ENCODE measurements at places on chromosomes 2 and 18.

DNA sequence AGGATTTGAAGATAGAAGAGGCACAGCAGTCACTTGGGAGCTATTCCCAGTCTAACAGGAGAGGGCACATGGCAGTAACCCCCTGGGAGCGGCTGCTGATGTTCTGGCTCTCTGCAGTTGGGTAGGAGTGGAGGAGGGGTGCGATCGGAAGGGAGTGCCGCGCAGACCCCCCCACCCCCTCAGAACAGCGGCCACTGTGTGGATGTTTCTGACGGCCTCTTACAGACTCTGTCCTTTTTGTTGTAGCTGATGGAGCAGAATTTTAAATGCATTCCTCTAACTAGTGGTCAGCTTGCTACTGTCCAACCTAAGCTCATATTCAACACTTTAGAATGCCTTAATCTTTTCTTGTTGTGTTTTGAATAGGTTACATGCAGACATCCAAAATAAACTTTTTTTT lies 127.9 kb downstream of the AGAP1 start:
- DNase-seq: no peak

- DNase-seq: no peak
These were observed 74.0 kb upstream of the FZD7 start for GRCh38 chr2:201959626-201960025.

DNA sequence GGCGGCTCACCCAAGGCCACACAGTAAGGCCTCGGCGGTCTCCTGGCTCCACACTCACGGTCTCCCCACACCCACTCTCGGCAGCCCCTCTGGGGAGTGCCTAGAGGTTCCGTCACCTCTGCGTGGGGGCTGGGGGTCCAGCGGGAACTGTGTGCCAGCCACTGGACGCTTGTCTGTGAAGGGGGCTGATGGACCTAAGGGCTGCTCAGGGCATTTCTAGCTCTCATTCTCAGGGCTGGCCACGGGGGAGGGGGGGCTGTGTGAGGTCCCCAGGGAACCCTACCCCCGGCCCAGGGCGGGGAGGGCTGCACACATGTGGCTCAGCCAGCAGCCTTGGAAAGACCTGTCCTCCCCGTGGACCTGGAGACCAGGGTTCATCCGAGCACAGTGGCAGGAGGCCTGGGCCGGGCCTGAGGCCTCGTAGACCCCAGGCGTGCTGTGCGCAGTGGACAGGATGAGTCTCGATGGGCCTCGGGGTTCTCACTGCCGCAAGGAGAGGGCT lies 27.1 kb upstream of the ODC1 start:
- DNase-seq: no peak

DNA sequence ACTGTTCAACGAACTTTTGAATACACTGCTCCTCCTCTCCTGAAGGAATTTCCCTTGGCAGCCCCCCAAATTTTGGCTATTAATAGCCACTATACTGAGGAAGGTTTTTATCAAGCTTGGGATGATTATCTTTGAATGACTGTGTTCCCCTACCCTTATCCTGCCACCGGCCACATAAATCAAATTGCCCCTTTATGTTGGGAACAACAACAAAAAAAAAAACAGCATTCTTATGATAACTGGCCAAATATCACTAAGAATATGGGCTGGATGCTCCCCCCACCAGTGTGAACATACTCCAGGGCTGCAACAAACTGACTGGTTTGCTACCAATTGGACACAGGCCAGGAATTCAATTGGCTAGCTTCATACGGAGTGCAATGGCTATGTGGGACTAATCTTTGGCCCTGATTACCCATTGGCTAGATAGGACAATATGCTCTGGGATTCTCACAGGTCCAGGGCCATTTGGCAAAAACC lies 20.6 kb downstream of the DUSP11 start:
- no peak for DNase-seq

DNA sequence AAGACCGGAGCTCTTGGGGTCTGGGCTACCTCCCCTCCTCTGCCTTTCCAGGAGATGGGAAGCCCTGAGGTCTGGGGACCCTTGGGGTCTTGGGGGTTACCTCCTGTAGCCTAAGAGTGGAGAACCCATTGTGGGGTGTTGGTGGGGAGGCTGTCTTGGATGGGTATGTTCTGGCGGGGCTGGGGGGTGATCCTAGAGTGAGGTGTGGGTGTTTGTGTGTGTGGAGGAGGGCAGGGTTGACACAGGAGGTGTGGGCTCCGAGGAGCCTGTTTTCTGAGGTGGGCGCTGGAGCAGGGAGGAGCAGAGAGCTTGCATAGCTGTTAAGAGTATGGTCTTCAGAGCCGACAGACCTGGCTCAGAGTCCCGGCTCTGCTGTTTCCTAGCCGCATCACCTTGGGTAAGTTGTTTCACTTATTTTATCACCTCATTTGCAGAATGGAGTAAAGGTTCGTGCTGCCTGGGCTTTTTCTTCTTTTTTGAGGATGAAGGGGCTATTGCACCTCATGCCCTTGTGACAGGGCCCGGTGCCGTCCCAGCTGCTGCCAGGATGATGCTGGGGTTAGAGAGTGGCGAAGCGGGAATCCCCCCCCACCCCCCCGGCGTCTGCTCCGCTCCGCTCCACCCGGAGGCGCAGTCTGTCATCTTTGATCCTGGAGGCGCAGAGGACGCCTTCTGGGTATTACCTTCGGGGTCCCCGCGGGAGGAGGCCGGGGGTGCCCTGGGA lies 17.2 kb downstream of the TET3 start:
- DNase-seq: no peak

GRCh38 chr2:115443539-115444185 lies 1001.2 kb downstream of the DPP10 start:
- DNase-seq: no peak

- no peak for DNase-seq
These were observed 82.6 kb downstream of the ZNF532 start for GRCh38 chr18:58947136-58947732.

DNA sequence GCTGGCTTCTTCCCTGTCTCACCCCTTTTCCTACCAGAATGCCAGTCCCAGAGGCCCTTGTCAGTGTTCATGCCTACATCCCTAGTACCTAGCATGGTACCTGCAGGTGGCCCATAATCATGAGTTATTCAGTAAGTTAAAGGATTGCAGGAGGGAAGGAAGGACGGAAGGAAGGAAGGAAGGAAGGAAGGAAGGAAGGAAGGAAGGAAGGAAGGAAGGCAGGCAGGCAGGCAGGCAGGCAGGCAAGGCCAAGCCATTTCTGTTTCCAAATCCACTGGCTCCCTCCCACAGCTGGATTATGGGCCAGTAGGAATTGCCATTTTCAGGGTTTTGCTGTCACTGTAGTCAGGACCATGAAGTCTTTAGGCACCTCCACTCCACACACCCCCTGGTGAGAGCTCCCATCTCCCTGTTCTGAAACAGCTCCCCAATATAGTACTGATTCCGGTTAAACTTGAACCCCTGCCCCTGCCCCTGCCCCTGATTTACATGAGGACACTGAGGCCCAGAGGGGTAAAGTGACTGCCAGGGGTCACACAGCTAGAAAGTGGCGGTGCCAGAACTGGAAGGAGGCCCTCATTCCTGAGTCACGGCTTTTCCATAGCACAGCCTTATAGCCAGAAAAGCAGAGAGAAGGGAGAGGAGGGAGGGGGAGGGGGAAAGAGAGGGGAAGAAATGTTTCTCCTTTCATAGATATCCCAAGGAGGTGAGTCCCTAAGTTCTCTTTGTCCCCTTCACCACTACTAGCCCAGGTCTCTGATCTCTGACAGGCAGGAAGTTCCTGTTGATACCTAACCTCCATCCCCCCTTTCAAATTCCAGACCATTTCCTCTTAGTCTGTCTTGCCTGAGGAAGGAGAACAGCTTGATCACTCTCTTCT lies 12.2 kb upstream of the TNS1 start:
- no peak for DNase-seq

- no peak for DNase-seq
These were observed 43.1 kb upstream of the GBX2 start for GRCh38 chr2:236211296-236211695.

DNA sequence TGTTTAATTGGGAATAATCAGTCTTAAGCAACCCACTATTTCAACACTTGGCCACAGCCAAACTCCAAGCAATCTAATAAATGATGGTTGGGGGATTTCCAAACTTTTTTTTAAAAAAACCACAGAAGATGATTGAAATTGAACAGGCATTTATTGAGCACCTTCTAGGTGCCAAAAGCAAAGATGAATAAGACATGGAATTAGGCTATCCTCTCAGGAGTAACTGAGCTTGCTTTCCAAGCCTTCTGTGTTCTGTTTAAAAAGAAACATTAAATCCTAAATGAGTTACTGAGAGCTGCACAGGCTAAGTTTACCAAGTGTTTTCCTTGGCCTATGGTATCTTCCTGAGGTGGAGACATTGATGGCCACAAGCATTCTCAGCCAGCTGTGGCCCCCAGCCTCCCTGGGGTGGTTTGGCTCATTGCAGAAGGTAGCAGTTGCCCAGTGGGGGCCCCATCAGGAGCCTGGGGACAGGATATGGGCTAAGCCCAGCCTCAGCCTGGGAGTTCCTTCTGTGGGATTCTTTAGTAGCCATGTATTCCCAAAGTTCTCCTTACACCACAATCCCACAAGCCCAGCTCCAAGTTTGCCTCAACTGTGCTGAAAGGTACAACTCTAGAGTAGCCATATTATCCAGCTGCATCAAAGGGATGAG lies 174.3 kb downstream of the C1D start:
- no peak for DNase-seq

DNA sequence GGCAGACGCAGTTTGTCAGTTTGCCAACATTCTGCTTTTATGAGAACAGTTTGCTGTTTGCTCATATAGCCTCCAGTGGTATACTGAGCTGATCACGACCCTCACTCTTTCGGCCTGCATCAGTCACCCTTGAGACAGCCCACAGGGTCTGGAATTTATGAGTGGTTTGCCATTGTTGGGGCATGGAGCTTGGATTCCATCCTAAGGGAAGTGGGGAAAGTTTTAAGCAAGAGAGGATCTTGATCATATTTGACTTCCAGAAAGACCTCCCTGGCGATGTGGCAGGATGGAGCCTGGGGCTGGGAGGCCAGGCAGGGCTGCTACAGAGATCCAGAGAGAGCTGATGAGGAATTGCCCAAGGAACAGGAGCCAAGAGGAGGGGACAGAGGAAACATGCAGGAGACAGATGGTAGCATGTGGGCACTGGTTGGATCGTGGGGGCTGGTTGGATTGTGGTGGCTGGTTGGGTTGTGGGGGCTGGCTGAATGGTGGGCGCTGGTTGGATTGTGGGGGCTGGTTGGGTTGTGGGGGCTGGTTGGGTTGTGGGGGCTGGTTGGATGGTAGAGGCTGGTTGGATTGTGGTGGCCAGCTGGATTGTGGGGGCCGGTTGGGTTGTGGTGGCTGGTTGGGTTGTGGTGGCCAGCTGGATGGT lies 27.3 kb upstream of the GPR17 start:
- DNase-seq: no peak

- no peak for DNase-seq
These were observed 519 bp downstream of the TEX261 start for GRCh38 chr2:70994009-70994698.

DNA sequence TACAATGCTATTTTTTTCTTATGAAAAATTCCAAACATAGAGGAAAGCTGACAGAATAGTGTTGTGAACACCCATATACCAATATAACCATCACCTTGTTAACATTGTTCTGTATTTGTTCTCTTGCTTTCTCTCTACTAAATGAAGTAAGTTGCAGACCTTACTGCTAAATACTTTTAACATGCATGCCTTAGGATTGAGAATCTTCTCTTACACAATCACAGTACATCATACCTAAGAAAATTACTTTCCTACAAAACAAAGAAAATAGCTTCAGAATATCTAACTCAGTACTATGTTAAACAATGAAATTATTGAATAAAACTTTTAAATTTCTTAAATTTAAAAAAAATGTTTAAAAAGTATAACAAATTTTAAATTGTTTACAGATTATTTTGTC lies 136.5 kb downstream of the UBR3 start:
- DNase-seq: no peak

DNA sequence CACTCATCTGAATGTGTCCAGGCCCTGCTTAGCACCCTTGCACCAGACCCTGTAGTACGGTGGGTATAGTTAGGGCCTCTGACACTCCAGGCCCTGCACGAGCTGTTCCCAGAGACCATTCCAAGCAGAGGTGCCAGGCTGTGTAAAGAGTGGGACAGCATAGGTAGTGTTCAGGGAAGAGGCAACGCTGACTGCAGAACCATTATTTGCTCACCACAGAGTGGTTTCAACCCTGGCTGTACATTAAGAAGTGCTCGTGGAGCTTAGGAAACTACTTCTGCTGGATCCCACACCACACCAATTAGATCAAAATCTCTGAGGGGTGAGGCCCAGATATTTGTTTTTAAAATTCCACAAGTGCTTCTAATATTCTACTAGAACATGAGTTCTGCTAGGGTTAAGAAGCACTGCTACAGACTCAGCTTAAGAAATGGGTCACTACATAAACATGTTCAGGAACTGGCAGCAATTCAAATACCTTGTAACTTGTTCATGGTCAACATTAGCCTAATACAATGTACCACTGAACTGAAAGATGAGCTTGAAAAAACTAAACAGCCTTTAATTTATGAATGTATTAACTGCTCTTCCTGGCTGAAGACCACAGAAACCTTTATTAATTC lies 183.0 kb downstream of the MYO5B start:
- DNase-seq: no peak

DNA sequence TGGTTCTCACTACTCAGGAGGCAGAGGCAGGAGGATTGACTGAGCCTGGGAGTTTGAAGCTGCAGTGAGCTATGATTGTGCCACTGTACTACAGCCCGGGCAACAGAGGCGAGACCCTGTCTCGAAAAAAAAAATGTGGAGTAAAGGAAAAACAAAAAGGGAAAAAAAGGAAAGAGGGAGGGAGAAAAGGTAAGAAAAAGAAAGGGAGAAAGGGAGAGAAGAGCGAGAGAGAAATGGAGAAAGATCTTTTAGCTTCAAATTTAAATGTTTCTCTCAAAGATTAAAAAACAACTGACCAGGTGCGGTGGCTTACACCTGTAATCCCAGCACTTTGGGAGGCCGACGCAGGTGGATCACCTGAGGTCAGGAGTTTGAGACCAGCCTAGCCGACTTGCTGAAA lies 7.9 kb upstream of the RNF138 start:
- no peak for DNase-seq

GRCh38 chr18:10387399-10387798 lies 67.0 kb upstream of the APCDD1 start:
- DNase-seq: peak; percentile 78

GRCh38 chr2:237210297-237210696 lies 124.6 kb downstream of the COPS8 start:
- DNase-seq: no peak

DNA sequence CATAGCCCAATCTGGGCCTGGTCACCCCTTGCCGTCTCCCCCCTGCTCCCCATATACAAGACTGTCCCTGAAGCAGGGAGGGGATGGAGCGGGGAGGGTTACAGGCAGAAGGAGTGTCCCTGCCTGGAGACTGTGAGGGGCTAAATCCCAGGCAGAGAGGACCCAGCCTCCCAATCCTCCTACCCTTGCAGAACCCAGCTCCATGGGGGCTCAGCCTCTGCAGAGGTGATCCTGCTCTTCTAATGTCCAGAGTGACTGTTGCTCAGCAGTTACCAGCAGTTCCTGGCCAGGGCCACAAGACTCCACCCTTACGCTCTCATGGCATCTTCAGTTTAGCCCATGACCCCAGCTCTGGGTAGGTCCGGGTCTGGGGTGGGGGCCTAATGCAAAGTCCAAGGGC lies 58.1 kb downstream of the COA5 start:
- no peak for DNase-seq

GRCh38 chr2:9033385-9034168 lies 30.1 kb upstream of the MBOAT2 start:
- DNase-seq: peak; percentile 33

All from DMS 273 treated with DMSO at 0.1 percent for 48 hours (cell line).